CD8-positive, alpha-beta T cell (primary cell): ENCODE measurements at places on chromosomes 6 and 20.

DNA sequence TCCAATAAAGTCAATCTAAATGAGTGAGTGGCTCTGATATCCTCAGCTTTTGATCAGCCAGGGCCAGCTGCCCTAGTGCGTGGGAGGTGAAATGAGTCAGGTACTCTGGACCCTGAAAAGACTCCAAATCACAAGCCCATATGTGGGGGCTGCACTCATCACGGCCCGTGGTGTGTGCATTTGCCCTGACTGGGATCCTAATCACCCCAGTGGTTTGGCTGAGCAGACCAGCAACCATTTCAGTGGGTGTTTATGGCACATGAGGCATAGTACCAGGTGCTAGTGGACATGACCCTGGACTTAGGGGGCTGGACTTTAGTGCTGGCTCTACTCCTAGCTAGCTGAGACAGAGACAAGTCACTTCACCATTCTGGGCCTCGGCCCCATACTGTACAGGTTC, 39.4 kb downstream of the SCML4 start:
- DNase-seq = no peak

- DNase-seq = no peak
Observed at GRCh38 chr6:143676437-143677045, 1.2 kb upstream of the PHACTR2 start.

- no peak for DNase-seq
Observed at GRCh38 chr6:111069382-111070104, 17.8 kb upstream of the SLC16A10 start.

DNA sequence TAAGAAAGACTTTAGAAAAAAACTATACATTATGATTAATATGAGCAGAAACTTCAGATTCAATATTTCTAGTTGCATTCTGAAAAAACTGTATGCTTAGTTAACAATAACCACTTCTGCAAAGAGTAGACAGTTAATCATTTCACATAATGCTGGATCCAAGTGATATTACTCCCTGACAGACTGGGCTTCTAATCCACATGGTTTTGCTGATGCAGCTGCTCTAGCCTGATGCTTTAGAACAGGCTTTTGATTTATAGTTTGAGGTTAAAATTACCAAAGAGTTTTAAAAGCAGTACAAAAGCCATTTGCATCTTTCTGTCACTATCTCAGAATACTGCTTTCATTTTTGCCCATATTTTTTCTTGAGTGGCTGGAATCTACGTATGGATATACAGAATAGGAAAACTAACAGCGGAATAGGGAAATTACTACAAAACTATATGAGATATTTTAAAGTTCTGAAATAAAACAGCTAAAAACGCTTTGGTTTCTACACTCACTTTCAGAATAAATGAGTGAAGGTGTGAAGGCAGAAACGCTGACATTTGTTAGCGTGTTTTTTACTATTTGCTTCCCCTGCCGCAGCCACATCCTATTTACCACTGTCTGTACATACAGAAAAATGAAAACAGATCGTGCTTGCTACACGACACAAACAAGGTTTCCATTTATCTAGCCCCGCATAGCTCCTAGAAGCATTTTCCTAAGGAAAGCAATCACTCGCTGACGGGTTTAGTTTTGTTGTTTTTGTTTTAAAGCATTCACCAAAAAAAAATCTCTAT, 61.7 kb downstream of the METTL24 start:
- no peak for DNase-seq

DNA sequence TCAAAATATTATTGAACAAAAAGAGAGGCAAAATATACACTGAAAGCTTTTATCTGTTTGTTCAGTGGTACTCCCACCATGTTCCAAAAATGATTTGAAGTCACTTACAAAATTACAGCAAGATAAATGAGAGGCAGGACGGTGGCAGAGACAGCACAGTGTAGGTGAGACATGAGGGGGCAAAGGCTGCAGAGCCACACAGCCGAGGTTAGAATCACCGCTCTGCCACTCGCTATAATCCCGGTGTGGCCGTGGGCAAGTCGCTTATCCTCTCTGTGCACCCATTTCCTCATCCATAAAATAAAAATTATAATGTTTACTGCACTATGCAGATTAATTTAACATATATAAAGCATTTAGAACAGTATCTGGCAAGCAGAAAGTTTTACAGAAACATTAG, 140.1 kb upstream of the BEND6 start:
- no peak for DNase-seq

- no peak for DNase-seq
Observed at GRCh38 chr6:30463242-30463641, 26.1 kb upstream of the HLA-E start.

GRCh38 chr20:37526839-37527637, 638 bp downstream of the BLCAP start:
- no peak for DNase-seq

GRCh38 chr20:38692436-38693411, 31.6 kb upstream of the SLC32A1 start:
- peak; percentile 61 for DNase-seq

DNA sequence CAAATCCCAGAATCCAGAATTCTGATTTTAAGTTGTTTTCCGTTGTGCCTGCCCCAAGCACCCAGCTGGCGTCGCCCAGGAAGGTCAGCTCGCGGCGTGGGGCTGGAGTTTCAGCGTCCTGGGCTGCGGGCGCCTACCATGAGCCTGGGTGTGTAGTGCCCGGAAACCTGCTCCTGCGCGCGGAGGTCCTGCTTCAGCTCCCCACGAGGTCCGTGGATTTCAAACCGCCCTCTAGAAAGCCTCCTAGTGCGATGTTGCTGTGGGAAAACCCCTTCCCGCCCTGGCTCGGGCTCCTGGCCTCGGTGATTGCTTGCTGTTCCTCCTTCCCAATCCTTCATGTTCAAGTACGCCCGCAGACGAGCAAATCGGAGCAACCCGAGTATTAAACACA, 51.3 kb upstream of the NRN1 start:
- DNase-seq = no peak

DNA sequence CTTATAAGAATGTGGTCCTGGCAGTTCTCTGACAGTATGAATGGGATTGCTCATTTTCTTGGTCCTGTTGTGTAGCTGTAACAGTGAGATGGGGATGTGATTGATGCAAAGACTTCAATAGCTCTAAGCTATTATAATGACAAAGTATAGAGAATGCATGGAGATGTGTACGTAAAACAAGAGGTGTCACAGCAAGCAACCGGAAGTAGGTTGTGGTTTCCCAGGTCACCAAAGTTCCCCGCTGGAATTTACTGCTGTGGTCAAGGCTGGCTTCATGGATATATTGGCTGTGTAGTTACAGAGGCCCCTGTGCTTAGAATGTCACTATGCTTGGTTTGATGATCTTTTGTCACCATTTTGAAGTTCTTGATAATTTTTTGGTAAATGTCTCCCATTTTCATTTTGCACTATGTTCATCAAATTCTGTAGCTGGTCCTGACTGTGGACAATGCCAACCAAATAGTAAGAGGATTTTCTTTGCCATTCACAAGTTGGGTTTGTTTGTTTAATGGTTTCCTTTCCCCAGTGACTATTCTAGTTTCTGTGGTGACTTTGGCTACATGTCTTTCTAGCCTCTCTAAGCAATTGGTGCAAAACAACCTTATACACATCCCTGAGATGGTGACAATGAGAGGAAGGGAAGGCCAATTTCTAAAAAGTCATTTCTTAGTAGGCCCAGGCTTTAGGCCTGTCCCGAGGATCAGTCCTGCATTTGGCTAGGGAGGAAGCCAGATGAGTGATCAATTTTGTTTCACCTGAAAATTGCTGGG, 10.5 kb downstream of the DNAH8 start:
- no peak for DNase-seq

GRCh38 chr6:70834520-70834919, 122.3 kb downstream of the B3GAT2 start:
- DNase-seq = no peak

DNA sequence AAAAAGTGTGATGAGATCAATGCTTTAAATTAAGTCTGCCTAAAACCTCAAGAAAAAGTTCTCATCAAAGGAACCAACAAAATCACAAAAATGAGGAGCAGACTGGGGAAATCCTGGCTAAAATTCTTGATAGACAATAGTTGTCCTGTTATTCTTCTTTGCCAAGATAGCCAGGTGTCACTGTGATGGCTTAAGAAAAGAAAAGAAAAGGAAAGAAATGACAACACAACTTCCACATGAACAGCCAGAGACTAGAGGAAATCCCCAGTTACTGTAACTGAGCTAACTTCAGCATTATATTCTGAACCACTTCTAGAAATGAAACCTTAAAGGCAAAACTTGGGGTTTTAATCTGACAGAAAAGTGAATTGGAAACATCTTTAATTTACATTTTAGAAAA, 129.6 kb downstream of the CD24 start:
- no peak for DNase-seq

DNA sequence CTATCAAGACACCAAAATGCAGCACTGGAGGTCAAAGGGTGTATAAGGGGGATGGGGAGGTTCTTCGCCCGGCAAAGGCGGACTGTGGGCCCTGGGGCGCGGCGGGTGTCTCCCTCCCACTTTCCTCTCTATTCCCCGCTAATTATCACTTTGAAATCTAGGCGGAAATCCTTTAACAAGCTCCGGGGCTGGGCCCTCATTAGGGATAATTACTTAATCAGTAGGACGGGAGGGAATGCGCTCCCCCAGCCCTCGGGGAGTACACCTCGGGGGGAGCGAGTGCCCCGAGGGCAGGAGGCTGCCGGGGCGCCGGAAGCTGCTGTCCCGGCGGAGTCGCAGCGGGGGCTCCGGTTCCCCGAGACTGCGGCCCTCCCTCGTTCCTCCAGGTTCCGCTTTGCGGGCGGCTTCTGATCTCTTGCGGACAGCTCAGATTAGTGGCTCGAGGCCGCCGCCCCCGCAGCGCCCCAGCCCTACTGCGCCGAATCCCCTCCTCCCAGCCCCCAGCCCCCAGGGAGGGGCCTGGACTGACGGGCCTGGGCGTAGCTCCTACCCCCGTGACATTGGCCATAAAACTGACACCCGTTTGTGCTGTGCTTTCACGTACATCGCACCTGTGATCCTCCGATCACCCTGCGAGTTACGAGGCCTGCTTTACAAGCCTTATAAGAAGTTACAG, 14.7 kb downstream of the MUCL3 start:
- DNase-seq = peak; percentile 83

GRCh38 chr6:292506-293192, 362 bp downstream of the DUSP22 start:
- peak; percentile 82 for DNase-seq

GRCh38 chr6:90107771-90108282, 188.8 kb downstream of the BACH2 start:
- no peak for DNase-seq

GRCh38 chr6:50030777-50031562, 9.2 kb upstream of the DEFB110 start:
- DNase-seq = no peak
